ENCODE measurements at places on chromosomes 1 and 21. TPM values are rescaled to one million over a fixed set of nuclear protein-coding genes. Genes with fewer than 3 reads are reported as not detected.

The PCAT6 gene
- 1.3 TPM for total RNA-seq

The CCDC30 gene
- total RNA-seq: 1.3 TPM

The S100A1 gene
- total RNA-seq: not detected

- H3K27me3 ChIP-seq: no peaks in the 10 kb centered on the region
- H3K4me1 ChIP-seq: peaks cover 19% of the 10 kb centered on the region
- H3K36me3 ChIP-seq: no peaks in the 10 kb centered on the region
- no peak overlapping the region for H3K27ac ChIP-seq
- no peak overlapping the region for H3K4me3 ChIP-seq
- no peak for DNase-seq
Observed at GRCh38 chr1:89823679-89824292, 3.0 kb downstream of the LRRC8D start.

DNA sequence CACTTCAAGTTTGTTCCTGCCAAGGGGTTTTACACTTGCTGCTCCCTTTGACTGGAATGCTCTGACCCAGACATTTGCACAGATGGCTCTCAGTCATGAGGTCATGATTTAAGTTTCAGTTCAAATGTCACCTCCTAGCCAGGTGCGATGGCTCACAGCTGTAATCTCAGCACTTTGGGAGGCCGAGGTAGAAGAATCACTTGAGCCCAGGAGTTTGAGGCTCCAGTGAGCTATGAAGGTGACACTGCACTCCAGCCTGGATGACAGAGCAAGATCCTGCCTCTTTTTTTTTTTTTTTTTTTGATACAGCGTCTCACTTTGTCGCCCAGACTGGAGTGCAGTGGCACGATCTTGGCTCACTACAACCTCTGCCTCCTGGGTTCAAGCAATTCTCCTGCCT, 4.5 kb upstream of the ZMYM4 start:
- no peaks in the 10 kb centered on the region for H3K36me3 ChIP-seq
- H3K27ac ChIP-seq: no peak overlapping the region
- peaks cover 3% of the 10 kb centered on the region for H3K27me3 ChIP-seq
- no peak overlapping the region for H3K4me3 ChIP-seq
- no peak for DNase-seq

GRCh38 chr21:37164742-37165141, 91.7 kb downstream of the TTC3 start:
- no peaks in the 10 kb centered on the region for H3K4me1 ChIP-seq
- peaks cover 62% of the 10 kb centered on the region for H3K36me3 ChIP-seq
- DNase-seq: no peak
- no peak overlapping the region for H3K4me3 ChIP-seq
- no peak overlapping the region for H3K27ac ChIP-seq
- H3K27me3 ChIP-seq: no peaks in the 10 kb centered on the region

DNA sequence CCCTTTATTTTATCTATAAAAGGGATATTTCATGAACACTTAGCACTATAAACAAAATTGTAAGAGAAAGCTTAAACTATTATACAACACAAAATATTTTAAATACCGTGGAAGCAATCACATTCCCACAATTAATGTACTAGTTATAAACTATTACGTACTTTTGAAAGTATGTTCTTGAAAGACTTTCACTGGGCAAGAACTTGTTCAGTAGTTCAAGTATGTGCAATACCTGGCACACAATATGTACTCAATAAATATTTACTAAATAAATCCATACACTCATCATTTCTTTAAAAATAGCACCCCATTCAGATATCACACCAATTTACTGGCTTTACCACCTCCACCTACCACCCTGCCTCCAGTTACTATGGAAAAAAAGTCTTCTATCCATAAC, 12.6 kb upstream of the FMO2 start:
- no peaks in the 10 kb centered on the region for H3K4me1 ChIP-seq
- no peak overlapping the region for H3K4me3 ChIP-seq
- no peak for DNase-seq
- no peaks in the 10 kb centered on the region for H3K27me3 ChIP-seq
- H3K36me3 ChIP-seq: no peaks in the 10 kb centered on the region

DNA sequence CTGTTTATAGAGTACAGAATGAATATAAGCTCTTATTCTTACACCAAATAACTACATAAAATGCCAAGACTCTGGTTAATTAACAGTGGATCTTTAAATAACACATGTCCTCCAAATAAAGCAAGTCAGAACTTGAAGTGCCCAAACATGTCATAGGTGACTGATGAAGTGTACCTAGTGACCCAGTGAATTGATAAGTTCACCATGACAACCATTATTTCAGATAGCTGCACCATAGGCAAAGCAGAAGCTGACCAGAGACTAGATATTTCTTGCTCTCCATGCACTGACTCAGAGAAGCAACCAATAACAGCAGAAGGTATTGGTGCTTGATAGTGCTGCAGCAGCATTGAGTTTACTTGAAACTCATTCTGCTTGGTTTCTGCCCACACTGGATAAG, 192.1 kb downstream of the DUSP10 start:
- no peaks in the 10 kb centered on the region for H3K4me1 ChIP-seq
- H3K36me3 ChIP-seq: no peaks in the 10 kb centered on the region
- H3K4me3 ChIP-seq: no peak overlapping the region
- no peak overlapping the region for H3K27ac ChIP-seq
- no peak for DNase-seq
